Fibroblast of skin of right quadriceps (primary cell): ENCODE measurements at places on chromosomes 13 and 19.

DNA sequence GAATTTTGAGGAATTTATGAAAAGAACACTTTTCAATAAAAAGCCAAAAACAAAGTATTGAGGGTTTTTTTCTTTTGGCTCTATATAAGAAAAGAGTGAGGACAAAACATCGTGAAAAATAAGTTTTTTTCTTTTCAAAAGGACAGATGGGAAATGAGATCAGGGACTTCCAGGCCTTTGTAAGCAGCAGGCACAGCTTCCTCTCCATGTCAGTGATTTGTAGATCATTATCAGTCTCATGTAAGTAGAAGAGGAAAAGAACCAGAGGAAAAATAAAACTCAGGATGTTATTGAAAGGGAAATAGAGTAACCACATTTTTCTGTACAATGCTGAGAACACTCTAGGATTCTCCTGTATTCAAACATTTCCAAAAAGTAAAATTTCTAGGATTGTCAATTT lies 29.9 kb downstream of the DOCK9 start:
- DNase-seq: no peak

DNA sequence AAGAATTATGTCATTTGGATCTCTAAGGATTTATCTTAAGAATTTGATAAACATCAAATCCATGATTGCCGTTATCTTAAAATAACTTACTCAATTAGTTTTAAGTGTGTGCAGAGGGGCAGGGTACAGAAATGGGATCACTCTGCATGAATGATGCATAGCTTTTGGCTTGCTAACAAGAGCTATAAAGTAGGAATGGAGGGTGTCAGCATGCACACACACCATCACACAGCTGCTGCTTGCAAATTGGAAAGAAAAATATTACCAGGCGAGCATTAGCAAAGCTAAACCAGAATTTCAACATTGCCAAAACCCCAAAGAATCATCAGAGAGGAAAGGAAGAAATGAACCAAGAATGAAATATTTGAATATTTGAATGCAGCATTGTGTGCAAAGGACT lies 580.6 kb downstream of the LMO7 start:
- peak; percentile 57 for DNase-seq

DNA sequence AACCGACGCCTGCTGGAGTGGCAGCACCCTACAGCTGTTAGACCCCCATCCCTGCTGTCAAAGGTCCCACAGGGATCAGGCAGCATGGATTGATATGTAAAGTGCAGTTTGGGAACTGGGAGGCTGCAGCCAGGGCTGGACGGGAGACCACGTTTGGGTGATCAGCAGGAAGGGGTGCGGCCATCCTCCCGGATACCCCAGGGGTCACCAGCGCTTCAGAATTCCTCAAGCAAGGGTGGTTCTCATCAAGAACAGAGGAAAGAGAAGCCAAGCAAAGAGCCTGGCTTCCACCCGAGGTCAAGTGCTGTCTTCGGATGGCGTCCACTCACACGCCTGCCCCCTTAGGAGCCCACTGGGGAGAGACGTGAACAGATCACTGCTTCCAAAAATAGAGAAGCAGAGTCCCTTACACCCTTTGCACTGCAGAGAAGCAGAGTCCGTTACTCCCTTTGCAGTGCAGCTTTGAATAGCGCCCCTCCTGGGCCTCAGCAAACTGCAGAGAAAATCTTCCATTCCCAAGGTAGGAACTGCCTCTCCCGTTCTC lies 35.5 kb downstream of the DHRS12 start:
- DNase-seq: no peak

DNA sequence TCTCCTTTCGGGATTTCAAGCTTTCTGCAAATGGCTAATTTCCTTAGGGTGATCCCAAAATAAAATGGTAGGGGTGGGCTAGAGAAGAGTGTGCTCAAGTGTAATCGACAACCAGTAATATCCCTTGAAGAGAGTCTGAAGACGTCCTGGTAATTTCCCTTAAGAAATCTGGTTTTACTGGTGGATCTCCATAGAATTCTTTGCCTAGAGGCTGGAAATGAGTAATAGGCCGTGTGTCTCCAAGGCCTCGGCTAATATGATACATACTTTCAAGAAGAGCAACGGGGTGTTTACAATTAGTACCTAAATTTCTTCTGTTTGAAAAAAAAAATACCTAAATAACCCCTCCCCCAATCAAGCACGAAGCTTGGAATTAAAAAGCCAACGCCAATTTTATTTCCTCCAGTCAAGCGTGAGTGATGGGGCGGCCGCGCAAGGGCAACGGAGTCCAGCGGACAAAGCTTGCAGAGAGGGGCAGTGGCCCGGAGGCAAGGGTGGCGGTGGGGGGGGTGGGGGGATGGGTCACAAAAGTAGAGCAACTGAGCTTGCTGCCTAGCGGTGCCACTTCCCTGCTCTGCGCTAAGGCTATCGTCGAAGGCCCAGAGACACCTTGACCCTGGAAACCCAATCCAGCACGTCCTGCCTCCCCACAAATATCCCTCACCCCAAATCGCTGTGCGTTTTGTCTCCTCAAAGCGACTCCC lies 7.8 kb downstream of the SOX21 start:
- no peak for DNase-seq

- no peak for DNase-seq
These were observed 16.8 kb downstream of the XAB2 start for GRCh38 chr19:7612282-7613274.

GRCh38 chr19:37933937-37934358 lies 26.9 kb downstream of the SIPA1L3 start:
- peak; percentile 68 for DNase-seq

- DNase-seq: no peak
These were observed 79.4 kb downstream of the ZMYM2 start for GRCh38 chr13:20037908-20038307.

- DNase-seq: no peak
These were observed 15.3 kb downstream of the GNA11 start for GRCh38 chr19:3109491-3109890.

DNA sequence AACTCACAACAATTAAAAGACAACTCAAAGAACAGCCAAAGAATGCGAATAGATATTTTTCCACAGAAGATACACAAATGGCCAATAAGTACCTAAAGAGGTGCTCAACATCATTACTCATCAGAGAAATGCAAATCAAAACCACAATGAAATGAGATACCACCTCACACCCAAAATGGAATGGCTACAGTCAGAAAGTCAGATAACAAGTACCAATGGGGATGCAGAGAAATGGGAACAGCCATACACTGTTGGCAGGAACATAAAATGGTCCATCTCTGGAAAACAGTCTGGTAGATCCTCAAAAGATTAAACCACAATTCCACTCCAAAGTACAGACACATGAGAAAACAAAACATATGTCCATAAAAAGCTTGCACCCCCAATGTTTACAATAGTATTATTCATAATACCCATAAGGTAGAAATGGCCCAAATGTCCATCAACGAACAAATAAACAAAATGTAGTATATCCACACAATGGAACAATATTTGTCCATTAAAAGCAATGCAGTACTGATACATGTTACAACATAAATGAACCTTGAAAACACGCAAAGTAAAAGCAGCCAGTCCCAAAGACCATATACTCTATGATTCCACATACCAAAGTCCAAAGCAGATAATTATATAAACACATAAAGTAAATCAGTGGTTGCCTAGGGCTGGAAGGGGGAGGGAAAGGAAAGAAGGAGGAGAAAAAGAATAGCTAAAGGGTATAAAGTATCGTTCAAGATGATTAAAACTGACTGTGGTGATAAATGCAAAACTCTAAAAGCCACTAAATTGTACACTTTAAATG lies 19.6 kb downstream of the USP12 start:
- no peak for DNase-seq

- DNase-seq: no peak
These were observed 31.0 kb upstream of the MIER2 start for GRCh38 chr19:375395-376110.

GRCh38 chr13:72505376-72505775 lies 222.1 kb downstream of the MZT1 start:
- peak; percentile 9 for DNase-seq

GRCh38 chr19:16627193-16627927 lies 644 bp downstream of the MED26 start:
- no peak for DNase-seq

- DNase-seq: peak; percentile 0
These were observed 172.7 kb downstream of the SLITRK1 start for GRCh38 chr13:83709426-83710132.

DNA sequence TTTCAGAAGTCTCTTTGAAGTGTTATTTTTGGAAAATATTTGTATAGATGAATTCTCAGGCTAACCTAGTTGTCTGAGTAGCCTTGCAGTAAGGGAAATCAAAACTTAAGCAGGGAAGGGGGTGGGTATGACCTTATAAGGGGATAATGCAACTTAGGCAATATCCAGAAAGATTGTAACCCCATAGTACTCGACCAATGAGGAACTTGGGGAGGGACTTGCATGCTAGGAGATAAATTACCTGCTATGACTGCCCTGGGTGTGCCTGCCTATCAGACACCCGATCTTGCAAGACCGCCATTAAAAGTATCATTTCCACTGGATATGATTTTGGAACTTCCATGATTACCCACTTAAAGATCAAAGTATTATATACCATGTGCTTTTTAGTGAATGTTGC lies 23.0 kb upstream of the RFXAP start:
- no peak for DNase-seq
